Bone marrow (tissue), 2 donors: ENCODE measurements at places on chromosomes 5 and 9.

- DNase-seq = no peak
These were observed 17.9 kb downstream of the HMMR start for GRCh38 chr5:163478126-163478981.

DNA sequence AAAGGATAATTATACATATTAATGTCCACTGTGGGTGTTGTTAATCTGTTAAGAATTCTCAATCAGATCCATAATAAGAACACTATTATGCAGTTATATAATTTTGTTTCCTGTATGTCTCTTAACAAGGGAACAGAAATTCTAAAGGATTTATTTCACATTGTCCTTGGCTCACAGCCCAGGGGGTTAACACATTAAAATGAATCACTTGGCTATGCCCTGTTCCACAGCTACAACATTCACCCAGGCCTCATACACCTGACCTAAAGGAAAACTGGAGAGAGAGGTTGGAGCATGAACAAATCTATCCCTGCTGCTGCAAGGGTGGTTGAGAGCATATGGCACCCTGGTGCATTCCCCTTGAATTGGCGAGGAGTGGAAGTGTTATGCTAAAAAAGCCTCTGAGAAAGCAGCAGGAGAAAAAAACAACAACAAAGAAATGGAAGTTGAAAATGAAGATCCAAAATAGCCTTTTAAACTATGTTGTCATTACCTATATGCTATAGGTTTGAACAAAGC, 116.0 kb downstream of the KCNN2 start:
- no peak for DNase-seq

- no peak for DNase-seq
These were observed 34.7 kb upstream of the RARS1 start for GRCh38 chr5:168451565-168451964.

DNA sequence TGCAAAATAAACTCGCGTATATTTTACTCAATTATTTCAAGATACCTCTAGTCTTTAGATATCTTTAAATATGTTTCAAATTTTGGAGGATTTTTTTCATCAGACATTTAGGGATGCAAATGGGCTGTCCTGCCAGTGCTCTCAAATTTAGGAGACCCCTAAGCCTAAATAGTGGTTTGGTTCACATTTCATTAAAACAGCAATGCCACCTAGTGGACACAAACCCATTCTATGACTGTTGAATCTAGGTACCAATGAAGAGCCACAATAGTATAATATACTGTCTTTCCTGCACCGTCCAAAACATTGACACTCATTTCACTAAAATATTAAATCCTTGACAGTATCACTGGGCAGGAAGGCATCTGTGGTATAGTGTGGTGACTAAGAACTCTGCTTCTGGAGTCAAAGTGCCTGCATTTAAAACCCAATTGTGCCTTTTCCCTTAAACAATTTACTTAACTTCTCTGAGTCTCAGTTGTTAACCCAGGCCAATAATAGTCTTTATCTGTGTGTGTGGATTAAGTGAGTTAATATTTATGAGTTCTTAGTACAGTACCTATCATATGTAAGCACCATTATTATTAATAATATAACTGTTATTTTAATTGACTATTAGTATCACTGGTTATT, 148.0 kb downstream of the RORB start:
- no peak for DNase-seq

DNA sequence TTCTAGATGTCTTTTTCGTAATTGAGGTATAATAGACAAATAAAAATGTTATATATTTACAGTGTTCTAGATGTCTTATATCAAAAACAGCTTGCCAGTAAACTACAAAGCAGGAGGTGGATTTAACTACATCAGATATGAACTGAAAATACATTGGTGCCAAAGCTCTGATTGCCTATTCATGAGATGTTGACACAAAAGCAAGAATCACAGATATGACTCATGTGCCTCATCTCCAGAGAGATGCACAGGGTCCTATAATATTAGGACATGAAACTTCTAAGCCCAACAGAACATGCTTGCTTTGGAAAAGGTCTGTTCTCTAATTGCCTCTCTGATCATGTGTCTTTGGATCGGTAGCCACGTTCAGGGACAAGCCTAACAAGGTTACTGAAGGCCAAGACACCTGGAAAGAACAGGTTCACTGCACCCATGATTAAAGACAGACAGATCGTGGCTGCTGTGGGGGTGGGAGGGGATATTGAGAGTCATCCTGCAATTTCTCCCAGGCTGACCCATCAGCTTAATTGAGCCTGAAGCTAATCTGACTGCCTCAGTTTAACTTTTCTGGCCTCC, 16.8 kb downstream of the ABCA1 start:
- no peak for DNase-seq

- no peak for DNase-seq
These were observed 27.7 kb upstream of the SLC12A7 start for GRCh38 chr5:1139331-1140170.

GRCh38 chr5:75671506-75671905, 45.7 kb downstream of the POC5 start:
- no peak for DNase-seq

DNA sequence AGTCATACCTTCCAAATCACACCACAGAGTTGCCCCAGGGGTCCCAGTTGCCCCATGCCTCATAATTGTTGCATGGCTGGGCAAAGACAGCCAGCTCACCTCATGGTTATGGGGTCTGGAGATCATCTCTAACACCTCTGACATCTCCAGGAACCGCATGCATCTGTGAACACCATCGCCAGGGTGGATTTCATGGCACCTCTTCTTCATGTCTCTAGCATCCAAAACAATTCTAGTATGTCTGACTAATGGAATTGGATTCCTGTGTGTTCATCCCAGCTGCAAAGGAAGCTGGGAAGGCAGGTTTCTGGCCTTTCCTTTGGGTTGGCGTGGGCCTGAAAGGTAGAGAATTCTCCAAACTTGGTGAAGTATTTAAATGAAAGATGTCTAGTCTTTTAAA, 122.3 kb upstream of the ABCA1 start:
- DNase-seq = no peak

GRCh38 chr5:73441378-73441777, 7.2 kb downstream of the FOXD1 start:
- DNase-seq = no peak

DNA sequence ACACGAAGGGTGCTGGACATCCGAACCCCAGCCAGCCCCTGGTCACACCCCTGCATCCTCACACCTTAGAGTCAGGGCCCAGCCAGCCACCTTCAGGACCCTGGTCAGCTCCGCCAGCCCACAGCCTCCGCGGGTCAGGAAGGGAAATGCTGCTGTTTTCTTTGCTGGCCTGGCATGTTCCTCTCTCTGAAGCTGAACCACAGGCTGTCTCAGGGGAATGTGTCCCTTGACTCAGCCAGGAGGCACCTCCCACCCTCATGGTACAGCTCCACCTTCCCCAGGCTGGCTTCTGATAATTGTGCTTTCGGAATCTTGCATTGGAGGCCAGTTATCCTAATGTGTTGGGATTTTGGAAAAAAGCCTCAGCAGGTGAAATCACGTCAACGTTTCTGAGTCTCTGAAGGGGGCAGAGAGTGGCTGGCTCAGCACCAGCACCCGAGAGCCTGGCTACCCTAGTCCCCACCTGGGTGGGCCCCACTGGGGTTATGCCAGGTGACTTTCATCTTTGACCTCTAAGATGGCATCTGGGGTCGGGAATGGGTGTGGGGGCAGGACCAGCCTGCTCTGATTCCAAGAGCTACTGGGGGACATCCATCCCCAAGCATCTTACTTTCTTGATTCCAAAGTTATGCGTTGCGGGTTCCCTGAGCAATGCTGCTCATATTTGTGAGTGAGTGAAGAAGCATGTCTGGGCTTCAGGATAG, 9.8 kb upstream of the OLFM1 start:
- DNase-seq = no peak

DNA sequence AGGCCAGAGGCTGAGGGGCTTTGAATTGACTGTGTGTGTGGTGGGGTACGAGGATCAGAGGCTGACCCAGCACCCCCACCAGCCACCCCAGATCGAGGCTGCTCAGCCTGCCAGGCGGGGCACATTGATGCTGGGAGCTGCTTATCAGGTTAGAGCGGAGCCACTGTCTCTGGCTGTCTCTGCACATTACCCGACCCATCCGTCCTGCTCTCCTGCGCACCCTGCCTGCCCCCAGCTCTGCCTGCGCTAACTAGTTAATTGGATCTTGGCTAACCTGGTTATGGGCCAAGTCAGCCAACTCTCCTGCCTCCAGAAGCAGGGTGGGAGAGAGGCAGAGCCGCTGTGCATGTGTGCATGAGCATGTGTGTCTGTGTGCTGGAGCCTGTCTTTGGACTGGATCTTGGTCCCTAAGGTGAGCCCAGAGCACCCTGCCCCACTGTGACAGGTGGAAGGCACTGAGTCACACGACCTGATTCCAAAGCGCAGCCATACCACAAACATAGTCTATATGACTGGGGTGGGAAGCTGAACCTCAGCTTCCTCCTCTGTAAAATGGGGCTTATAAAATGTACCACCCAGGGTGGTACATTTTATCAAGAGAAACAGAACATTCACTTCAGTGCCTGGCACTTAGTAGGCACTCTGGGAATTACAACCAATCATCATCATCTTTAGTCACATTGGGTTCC, 39.7 kb downstream of the PCDH1 start:
- DNase-seq = no peak

DNA sequence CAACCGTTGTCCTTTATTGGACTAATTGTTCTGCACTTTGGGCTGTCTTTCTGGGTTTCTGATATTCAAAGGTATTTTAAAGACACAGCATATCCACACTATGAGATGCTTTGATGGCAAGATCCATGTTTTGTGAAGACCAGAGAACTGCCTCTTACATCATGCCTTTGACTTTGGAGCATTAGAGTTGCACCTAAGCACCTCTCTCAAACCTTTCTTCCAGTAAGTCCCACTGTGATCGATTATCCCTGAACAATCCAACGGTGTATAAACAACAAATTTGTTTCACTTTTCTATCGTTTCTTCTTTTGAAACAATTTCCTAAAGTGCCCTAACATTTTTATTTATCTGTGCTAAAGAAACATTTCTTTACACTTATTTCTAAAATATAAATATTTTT, 144.4 kb downstream of the KCTD16 start:
- DNase-seq = no peak

GRCh38 chr5:67379753-67380152, 183.2 kb upstream of the CD180 start:
- no peak for DNase-seq

DNA sequence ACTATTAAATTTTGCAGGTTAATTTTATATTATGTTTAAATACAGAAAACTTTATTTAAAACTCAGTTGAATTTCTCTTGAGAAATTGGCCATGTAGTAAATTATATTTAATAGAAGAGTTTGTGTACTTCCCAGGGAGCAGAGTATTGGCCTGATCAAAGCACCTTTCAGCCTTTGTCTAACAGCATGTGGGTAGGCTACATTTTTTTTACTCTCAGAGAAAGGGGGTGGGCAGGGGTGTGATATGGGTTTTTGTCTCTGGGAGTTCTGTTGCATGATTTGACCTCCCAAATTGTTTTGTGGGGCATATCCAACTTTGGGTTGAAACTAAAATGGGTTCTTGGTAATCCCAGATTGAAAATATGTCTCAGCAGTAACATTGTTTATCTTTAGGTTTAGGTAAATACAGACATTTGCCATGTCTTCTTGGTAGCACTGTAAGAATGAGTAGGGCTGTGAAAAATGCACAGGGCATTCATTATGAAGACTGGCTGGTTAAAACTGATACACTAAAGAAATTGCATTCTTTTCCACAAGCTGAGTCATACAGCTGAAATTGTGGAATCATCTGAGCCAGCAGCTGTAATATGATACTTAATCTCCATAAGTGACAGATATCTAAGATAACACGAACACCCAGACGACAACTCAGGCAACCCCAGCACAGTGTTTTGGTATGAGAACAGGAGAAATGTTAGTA, 75.4 kb upstream of the CDKN2B start:
- DNase-seq = no peak
